ENCODE measurements at places on chromosomes 5 and 9.
A peak's percentile ranks its signal among the peaks of the same experiment; 100 is the strongest.

DNA sequence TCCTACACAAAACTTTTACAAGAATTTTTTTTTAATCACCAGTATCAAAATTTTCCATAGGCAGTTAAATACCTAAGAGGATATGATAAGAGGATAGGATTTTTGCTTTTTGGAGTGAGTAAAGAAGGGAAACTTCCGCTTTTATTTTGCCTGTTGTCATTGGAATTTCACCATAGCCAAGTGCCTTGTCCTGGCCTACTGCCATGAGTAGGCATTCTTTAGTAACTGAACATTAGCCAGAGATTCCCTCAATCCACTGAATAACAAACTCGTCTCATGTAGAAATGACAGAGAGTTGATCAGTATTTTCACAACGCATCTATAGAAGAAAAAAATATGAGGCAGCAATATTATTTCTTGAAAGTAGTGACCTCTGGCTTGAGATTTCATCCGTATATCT lies 289.6 kb upstream of the ADAMTSL1 start:
- no peak for DNase-seq

DNA sequence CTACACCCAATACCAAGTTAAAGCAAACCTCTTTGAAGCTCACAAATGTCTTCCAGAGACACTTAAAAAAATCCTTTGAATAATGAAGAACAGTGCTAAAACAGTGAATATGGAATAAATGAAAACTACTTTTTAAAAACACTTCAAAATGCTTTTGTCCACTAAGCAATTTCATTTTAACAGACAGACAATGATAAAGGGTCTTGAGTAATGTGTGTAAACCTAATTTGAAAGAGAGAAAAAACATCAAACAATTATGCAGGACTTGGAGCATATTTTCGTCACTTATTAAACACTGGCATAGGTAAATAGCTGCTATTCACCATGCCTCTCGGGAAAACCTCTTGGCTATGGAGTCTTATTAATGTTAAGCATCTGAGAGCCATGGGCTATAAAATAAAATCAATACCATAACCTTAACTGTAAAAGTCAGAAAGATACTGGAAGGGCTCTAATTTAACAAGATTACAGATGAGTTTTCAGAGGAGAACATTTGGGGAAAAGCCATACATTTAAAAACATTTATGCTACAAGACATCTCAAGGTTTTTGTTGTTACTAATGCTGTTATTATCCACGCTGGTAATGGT lies 177.8 kb downstream of the NFIB start:
- no peak for DNase-seq

DNA sequence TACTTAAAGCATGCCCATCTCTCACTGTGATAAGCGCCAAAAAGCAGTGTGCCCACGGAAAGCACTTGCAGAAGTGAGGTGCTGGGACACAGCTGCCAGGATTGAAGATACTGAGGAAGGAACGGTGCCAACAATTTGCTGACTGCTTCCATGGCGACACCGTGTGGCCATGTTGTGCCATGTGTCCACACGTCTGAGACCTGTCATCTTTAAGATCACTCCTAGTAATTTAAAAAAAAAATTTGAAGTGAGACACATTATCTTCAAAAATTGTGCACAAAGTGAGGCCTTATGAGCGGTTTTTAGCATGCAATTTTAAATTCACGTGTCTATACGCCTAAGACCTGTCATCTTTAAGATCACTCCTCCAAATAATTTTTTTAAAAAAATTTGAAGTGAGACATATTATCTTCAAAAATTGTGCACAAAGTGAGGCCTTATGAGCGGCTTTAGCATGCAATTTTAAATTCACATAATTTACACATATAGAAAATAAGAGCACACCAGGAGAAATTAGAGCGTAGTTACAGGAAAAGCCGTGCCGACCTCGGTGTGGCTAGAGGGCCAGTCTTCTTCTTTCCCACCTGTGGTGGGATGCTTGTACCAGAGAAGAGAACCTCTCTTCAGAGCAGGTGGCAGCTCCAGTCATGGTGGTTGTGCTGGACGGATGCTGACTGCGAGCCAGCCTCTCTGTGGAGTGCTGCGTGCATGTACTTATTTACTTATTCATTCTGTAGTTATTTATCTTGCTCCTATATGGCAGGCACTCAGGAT lies 21.4 kb upstream of the FLT4 start:
- peak; percentile 15 for DNase-seq

- no peak for DNase-seq
Observed at GRCh38 chr5:65736011-65736410, 14.0 kb downstream of the NLN start.

GRCh38 chr5:67377631-67378030 lies 181.0 kb upstream of the CD180 start:
- no peak for DNase-seq

DNA sequence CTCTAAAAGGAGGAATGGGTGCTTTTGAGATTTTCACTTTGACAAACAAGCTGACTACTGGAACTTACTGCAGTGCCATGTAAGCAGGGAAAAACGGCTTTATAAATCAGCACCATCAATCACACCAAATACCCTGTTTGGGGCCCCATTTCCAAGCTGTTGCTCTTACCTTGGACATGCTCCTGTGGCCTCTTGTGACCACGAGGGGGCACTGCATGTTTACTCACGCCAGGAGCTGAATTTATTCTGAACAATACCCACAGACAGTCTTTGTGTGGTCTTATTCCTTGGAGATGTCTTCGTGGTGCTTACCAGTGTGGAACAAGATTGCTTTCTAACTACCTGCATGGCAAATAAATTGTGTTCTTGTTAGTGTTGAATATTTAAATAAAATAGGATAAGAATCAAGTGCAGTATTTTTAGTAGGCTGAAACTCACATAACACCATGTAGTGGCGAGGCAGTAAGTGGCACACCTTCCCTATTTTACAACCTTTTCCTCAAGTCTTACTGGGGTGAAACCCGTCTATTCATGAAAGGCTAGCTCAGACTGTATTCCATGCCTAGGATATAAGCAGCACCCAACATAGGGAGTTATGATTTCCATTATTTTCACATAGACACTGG lies 155.5 kb upstream of the NMUR2 start:
- no peak for DNase-seq

DNA sequence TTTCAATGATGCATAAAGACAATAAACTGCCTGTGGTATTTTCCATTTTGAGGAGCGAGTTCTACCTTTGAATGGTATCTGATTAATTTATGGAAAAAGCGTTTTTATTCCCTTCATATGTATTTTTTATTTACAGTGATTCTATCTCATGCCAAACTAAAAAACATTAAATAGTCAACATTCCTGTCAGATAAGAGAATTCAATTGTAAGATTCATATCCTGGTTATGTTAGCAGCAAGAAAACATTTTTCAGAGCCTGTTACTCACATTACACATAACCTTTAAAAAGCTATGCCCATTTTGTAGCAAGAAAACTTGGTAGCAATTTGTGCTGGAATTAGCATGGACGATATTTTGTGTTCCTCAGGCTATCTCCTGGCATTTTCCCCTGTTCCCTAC lies 55.1 kb upstream of the PRLR start:
- no peak for DNase-seq

GRCh38 chr5:1378866-1379659 lies 34.2 kb upstream of the CLPTM1L start:
- DNase-seq, result no peak

DNA sequence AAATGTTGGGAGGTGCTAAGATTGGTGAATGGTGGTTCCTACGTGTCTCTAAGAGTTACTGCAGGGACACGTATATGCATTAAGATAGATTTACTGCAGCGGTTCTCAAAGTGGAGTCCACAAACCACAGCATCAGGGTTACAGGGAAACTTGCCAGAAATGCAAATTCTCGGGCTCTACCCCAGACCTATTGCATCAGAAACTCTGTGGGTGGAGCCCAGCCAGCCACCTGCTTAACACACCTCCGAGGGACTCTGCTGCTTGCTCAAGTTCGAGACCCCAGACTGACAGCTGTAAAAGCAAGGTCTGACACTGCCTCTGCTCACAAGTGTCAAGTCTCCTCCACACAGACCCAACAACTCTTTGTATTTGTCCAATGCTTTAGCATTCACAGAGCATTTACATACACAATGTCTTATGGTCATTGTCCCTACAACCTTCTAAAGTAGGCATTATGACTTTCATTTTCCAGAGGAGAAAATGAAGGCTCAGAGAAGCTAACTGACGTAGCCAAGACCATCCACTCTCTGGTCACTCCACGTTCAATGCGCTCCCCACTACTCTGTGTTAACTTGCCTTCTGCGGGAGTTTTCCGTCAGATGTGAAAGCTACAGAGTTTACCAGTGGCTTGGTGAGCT lies 48.8 kb downstream of the HSD17B3 start:
- DNase-seq, result peak; percentile 7

GRCh38 chr5:57243286-57244137 lies 69.7 kb downstream of the GPBP1 start:
- DNase-seq, result no peak

DNA sequence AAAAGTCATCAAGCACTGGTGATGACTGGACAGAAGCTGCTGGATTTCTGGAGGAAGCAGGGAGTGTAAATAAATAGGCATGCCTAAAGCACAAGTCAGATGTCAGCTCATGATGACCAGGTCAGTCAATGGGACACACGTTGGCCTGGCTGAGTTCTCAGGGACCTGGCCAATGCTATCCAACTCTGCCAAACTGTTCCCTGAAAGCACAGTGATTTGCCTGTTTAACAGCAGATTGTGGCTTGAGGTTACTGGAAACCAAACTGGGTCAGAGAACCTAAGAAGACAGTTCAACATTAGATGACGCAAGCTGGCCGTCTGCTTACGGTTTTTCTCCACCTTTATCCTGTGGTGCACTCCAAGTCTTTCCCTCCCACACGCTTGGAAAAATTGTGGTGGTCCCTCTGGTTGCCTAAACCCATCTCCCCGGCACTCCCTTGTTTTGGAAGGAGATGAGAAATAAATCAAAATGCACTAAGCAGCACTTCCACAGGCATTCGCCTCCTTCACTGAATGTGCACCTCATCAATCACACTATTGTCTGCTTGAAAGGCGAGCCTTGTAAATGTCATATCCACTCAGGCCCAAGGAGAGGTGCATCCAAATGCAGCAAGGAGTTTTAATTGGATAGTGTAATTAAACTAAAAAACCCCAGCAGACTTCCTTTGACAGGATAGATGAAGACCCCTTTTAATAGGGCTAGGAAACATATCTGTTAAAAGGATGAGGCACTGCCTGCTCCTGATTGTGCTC lies 199.4 kb downstream of the GAPVD1 start:
- DNase-seq, result no peak

- no peak for DNase-seq
Observed at GRCh38 chr5:113759505-113759904, 246.0 kb downstream of the YTHDC2 start.

- DNase-seq, result no peak
Observed at GRCh38 chr5:135655468-135655815, 76.7 kb upstream of the CXCL14 start.

GRCh38 chr5:134246771-134247427 lies 21.0 kb upstream of the PPP2CA start:
- no peak for DNase-seq
